NCI-H2029 treated with DMSO at 0.1 percent for 48 hours (cell line): ENCODE measurements at places on chromosomes 7 and 10.

DNA sequence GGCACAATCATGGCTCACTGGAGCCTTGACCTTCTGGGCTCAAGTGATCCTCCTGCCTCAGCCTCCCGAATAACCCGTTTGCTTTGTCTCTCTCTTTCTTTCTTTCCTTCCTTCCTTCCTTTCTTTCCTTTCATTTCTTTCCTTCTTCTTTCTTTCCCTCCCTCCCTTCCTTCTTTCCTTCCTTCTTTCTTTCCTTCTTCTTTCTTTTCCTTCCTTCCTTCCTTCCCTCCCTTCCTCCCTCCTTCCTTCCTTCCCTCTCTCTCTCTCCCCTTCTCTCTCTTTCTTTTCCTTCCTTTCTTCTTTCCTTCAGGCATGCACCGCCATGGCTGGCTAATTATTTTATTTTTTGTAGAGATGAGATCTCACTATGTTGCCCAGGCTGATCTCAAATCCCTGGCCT is 57.9 kb upstream of the NPTX2 start:
- no peak for DNase-seq

DNA sequence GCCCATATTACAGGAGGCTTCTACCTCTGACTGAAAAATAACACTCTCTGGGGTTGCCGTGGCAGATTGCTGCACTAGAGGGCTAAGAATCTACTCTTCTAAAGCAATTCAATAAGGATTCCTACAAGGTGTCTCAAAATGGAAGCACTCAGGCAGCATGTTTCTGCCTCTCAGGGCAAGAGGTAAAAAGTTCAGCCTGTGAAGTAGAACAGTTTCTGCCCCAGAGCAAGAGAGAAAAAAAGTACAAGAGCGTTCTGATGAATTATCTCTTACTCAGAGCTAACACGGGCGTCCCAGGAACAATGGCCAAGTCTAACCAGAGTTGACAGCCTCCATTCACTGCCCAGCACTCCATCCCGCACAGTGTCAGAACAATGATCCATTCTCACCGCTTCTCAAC is 71.3 kb upstream of the TES start:
- DNase-seq = no peak

GRCh38 chr7:141071260-141071854 is 2.5 kb upstream of the TMEM178B start:
- DNase-seq = peak; percentile 72

GRCh38 chr10:26790221-26790995 is 70.3 kb downstream of the ABI1 start:
- DNase-seq = no peak

- DNase-seq = no peak
Measured at GRCh38 chr7:7099584-7100014, 82.7 kb upstream of the C1GALT1 start.

- no peak for DNase-seq
Measured at GRCh38 chr10:58972576-58973234, 203.7 kb upstream of the PHYHIPL start.

- DNase-seq = no peak
Measured at GRCh38 chr7:18535810-18536415, 40.4 kb downstream of the HDAC9 start.

- no peak for DNase-seq
Measured at GRCh38 chr10:23886355-23886754, 322.6 kb upstream of the KIAA1217 start.

- no peak for DNase-seq
Measured at GRCh38 chr10:11395581-11396310, 215.7 kb downstream of the USP6NL start.

- DNase-seq = no peak
Measured at GRCh38 chr7:5767066-5767465, 14.4 kb downstream of the RNF216 start.

- DNase-seq = no peak
Measured at GRCh38 chr7:33893377-33893776, 12.0 kb upstream of the BMPER start.

GRCh38 chr10:93272884-93273675 is 199.4 kb downstream of the CYP26A1 start:
- DNase-seq = no peak

DNA sequence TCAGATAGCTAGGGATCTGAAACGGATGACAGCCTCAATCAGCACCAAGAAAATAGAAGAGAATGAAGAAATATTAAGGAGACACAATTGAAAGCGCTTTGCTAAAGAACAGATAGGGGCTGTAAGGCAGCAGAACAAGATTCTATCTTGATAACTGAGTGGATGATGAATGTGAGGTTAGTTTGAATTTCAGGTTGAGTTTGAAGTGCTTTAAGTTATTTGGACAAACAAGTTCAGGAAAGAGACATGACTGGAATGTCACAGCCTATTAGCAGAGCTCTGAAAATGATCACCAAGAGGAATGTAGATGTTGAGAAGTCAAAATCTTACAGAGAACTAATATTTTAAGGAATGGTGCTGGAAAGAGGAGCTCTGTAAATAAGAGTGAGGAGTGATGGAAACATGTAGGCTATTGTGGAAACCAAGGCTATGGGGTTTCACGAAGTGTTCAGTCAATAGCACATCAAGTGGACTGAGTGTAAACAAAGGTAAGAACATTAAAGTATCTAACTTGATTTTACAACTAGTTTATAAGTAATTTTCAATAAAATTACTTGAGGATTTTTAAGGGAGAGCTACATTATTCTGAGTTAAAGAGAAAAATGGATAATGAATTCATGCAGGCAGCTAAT is 61.6 kb downstream of the MEST start:
- DNase-seq = no peak

GRCh38 chr7:128891110-128891941 is 19.2 kb downstream of the KCP start:
- no peak for DNase-seq

DNA sequence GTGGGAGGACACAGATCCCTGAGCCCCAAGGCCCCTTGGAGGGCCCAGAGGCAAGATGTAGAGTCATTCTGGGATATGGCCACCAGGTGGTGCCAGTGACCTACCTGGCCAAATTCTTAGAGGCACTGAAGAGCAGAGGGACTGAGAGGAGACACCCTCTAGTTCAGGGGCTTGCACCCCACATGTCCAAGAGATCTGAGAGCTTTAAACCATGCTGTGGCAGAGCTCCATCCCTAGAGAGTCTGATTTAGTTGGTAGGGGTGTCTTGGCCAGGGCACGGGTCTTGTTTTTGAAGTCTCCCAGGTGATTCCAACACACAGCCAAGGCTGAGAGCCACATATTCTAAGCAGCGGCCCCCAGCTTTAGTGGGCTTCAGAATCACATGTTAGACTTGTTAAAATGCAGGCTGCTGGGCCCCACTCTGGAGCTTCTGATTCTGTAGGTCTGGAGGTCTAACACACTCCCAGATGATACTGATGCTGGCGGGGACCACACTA is 52.5 kb downstream of the PRF1 start:
- no peak for DNase-seq

DNA sequence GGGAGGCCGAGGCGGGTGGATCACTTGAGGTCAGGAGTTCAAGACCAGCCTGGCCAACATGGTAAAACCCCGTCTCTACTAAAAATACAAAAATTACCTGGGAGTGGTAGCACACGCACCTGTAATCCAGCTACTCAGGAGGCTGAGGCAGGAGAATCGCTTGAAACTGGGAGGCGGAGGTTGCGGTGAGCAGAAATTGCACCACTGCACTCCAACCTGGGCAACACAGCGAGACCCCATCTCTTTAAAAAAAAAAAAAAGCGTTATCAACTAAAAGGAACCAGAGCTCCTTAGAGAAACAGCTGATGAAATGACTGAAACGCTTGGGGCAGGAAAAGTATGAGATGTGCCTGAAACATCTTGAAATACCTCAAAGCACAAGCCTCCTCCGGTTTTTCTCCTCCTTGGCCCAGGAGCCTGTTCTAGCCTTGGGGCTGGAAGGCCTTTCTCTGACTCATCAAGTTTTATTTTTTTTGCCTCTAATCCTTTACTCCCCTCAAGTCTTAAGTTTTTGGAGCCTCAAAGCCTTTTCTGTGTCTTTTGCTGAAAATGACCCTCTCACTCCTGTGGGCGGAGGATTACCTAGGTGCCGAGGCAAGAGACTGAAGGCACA is 2.6 kb upstream of the METTL27 start:
- DNase-seq = no peak

GRCh38 chr7:7422641-7423040 is 113.0 kb downstream of the COL28A1 start:
- DNase-seq = no peak

DNA sequence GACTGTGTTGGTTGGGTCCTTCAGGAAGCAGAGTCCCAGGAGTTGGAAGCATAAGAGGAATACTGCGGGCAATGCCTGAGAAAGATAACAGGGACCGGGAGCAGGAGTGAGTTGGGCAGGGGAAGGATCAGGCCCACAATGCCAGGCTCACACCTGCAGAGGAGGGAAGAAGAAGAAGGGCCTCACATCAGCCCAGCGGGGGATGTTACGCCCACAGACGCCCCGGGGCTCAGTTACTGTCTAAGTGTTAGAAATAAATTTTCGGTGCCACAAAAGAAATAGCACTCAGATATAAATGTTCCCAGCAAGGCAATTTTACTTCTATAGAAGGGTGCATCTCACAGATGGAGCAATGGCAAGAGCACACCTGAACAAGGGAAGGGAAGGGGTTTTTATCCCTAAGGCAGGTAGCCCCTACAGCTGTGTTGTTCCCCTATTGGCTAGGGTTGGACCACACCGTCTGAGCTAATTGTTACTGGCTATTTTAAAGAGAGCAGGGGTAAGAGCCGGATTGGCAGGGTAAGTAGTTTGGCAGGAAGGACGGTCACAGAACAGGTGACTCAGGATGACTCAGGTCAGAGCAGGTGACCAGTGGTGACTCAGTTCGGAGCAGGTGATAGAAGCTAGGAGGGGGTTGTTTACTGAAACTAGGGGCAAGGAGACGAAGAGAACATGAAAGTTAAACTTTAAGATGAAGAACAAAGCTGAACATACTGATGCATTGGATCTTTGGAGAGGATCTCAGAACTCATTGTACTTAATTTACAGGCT is at the start of gene NOS3:
Gene NOS3 (plus strand): TSS at position 602 of the 771 bp plus-strand sequence. CDS start 2,787 bp downstream, outside the sequence.
- no peak for DNase-seq

DNA sequence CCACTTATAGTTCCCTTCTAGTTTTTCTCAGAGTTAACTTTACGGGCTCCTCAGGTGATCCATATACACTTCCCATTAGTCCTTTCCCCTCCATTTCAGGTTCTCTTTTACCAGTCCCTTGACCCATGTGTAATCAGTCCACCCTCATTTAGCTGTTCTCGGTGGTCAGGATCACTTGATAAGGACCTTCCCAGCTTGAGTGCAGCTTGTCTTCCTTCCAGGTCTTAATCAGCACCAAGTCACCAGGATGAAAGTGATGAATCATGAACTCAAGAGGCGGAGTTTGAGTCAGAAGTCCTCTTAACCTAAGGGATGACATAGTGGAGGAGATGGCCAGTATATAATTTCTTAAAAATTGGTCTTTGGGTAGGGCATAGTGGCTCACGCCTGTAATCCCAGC is 63.1 kb upstream of the CNTNAP2 start:
- DNase-seq = no peak

DNA sequence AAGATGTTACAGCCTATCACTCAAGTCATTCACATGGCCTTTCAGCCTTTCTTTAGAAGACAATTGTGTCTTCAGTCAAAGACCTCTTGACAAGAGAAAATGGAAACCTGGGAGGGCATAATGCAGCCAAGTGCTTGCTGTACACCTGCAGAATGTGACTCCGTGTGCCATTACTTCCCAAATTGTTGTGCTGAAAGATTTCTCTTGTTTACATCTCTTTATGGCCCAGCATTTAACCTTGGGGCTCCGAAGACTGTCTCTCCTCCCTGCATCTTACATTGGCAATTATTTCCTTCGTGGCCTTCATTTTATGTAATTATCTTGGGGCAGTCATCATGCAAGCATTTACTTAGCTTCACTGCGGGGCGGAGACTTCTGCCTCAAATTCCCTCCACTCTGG is 287.0 kb downstream of the TCF7L2 start:
- no peak for DNase-seq

DNA sequence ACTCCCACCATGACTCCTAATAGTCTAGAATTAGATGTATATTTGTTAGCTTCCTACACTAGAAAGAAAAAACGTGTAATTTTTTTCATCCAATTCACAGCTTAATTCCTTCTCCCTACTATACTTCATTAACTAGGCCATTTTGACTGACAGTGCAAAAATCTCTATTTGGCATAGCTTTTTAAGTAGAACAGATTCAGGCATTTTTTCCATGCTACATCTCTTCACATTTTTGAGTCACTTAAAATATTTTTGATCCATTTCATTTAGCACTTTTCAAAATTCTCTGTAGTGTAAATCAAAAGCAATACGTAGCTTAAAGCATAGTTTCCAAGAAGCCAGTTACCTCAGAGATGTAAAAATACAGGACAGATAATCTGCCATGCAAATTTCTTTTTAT is 391.1 kb upstream of the NPVF start:
- DNase-seq = no peak

DNA sequence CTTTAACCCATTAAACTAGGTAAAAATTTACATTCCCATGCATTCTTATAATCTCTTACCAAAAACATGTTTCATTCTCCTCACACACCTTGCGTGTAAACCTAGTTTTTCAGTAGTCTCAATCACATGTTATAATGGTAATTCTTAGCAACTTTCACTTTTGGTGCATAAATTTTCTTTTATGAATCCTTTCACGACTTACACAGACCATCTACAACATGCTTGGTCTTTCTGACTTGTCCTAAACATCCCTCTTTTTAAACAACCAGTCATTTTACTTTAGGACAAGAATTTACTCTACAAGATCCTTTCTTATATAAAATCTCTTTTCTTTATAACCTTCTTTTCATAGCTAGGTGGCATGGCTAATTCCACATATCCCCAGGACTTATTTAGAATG is 25.8 kb downstream of the FBXL13 start:
- no peak for DNase-seq
